IMR-90 (cell line): ENCODE measurements at places on chromosomes 1 and 21.

GRCh38 chr1:111582644-111583618, 36.7 kb upstream of the RAP1A start:
- DNase-seq: no peak

- peak; percentile 36 for DNase-seq
Measured at GRCh38 chr21:37101384-37101783, 28.3 kb downstream of the TTC3 start.

DNA sequence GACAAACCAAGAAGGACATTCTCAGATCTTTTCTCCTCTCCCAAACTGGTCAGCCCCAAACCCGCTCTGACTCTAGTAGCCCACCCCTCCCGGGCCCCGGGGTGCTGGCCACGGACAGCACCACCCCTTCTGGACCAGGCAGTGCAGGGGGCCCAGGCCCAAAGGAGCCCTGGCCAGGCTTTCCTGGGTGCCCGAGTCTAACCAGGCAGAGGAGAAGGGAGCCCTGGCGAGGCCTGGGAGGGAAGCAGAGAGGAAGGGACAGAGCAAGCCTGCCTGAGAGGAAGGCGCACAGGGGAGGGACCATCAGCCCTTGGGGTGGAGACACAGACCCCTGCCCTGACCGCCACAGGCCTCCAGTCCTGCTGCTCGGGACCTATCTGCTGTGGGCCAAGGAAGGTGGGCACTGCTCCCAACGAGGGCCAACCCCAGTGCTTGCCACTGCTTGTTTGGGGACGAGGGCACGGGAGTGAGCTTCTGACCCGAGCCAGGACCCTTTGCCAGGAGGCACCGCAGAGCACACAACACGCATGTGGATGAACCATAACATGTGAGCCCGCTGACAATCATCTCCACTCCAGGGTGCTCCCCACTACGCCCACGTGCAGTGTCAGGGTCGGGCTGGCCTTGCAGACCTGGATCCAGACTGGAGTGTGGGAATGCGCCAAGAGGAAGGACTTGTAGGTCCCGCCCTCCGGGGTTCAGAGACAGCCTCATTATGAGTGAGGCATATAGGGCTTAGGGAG, 57.6 kb downstream of the KCNAB2 start:
- DNase-seq: no peak

- no peak for DNase-seq
Measured at GRCh38 chr1:174761901-174762585, 237.7 kb upstream of the CACYBP start.

- no peak for DNase-seq
Measured at GRCh38 chr1:162560303-162561036, 1.1 kb upstream of the UAP1 start.

- DNase-seq: peak; percentile 83
Measured at GRCh38 chr21:27429710-27430341, 462.9 kb upstream of the ADAMTS5 start.

DNA sequence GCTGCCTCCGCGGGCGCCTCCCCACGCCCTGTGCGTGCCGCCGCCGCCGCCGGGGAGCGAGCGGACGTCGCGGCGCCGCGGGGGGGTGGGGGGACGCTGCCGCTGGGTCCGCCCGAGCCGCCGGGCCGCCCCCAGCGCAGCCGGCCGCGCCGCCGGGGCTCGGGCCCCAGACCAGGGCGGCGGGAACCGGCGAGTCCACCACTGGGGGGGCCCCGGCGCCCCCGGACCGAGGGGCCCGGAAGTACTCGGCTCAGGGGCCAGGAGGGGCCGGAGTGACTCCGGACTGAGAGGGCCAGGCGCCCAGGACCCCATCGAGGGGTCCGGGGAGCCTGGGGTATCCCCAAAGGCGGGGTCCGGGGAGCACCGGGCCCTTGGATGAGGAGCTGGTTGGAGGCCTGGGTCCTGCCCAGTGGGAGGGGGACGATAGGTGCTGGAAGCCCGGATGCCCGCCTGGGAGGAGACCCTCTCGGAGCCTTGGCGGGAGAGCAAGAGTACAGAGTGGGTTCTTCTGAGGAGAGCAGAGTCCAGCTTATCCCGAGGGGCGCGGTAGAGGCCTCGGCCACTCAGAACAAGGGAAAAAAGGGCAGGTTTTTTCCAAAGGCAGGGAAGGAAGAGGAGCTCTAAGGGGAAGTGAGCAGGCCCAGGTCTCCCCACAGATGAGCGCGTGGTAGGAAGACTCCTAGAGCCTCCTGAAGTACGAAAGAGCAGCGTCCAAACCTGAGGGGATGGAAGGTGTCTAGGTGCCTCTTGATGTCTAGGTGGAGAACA, 556 bp downstream of the GMEB1 start:
- DNase-seq: peak; percentile 33

- no peak for DNase-seq
Measured at GRCh38 chr1:54984131-54984842, 3.9 kb downstream of the TMEM61 start.

DNA sequence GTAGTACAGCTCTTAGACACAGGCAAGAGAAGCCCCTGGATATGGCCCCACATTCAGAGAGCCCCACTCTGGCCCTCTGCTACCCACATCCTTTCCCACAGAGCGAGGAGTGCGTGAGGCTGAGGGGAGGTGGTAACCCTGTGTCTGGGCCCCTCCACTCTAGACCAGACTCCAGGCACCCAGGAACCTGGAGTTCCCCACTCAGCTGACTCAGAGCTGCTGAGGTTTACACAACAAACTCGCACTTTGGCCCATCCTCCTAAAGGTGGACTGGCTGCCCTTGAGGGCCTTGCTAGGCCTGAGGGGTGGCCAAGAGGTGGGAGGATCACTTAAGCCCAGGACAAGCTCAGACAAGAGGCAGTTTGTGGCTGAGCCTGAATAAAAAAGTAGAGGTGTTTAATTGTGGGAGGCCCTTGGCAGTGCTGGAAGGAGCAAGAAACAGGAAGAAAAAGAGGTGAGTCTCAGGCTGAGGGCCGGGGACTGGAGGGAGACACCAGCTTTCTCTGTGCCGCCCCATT, 10.7 kb downstream of the MR1 start:
- peak; percentile 26 for DNase-seq

DNA sequence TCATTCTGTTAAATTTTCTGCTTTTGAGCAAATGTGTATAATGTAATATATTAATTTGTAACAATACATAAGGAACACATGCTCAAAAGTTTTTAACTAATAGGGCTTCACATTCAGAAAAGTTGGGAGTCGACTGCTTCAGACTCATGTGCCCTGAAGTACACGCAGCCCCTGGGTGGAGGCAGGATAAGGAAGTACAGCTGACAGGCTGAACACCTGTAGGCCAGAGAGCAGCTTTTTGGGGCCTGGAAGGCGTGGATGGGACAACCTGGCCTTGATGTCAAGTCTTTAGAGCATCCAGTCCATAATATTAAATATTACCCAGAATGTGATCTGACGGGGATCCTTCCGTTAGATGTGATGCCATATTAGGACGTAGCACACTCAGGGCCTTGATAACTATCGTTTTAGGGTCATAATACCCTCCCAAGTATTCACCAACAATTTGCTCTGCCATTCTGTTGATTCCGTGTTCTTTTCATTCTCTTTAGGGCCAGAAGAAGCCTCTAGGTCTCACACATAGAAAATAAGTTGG, 485.2 kb downstream of the SIPA1L2 start:
- DNase-seq: no peak

GRCh38 chr1:232440325-232441035, 189.5 kb downstream of the SIPA1L2 start:
- DNase-seq: no peak

DNA sequence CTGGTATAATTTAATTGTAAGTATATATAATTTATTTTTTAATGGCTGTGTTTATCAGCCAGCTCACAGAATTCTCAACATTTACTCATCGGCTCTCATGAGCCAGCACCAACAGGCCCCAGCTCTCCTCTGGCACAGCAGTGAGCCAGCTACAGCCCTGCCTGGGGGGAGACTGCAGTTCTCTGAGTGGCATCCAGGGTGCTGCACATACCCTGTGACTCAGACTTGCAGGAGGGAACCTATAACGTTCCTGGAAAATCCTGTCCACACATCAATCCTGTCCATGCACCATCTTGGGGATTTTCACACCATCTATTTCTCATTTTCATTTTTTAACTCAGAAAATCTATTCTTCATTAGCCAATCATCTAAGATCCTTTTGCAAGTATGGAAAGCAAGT, 36.5 kb downstream of the FHAD1 start:
- DNase-seq: peak; percentile 59

- peak; percentile 90 for DNase-seq
Measured at GRCh38 chr1:200317236-200317635, 92.6 kb downstream of the ZNF281 start.

GRCh38 chr1:234994436-234995295, 134.0 kb downstream of the TOMM20 start:
- DNase-seq: no peak

DNA sequence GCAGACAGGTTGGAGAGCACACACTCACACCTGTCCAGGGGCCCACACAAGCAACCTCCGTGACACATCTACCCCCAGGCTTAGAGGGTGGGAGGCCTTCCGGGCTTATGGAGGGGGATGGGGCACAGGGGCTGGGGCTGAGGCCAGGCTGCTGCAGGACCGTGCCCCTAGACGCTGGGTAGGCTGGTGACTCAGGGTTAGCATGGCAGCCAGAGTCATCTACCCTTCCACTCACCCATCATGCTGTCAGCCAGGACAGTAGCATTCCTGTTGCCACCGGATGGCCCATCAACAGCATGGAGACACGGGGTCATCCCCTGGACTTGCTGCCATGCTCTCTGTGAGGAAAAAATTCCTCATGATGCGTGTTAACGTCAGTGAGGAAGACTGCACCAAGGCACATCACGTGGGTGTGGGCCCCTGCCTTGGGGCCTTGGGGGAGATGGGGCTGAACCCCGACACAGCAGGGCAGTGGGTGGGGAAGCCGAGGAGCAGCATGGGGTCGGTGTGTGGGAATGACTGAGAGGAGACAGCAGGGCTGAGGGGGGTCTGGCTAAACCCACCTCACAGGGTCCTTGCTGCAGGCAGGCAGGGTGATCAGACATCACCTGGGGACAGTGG, 52.8 kb downstream of the WNT9A start:
- no peak for DNase-seq

DNA sequence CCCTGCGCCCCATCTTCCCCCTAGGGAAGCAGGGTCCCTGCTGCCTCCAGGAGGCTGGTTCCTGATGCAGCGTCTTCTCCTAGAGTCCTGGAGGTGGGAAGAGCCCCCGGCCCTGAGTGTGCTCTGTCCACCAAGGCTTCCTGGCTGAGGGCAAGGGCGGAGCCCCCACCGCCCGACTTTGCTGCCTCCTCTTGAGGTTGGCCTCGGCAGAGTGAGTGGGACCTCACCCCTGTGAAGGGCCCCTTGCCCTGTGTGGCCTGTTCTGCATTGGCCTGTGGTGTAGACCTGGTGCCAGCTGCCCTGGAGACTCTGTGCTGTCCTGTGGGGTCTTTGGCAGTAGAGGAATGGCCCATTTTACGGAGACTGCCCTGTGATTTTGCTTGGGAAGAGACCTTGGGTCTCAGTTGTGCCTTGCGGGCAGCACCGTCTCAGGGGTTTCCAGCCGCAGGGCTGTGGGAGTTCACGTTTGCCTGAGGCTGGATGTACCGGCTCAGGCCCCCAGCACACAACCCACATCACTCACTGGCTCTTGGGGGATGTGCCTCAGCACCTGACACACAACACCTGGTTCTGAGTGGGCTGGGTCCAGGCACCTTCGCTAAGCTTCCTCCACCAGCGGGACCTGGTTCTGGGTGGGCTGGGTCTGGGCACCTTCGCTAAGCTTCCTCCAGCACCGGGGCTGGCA, 73.6 kb downstream of the SKI start:
- no peak for DNase-seq

DNA sequence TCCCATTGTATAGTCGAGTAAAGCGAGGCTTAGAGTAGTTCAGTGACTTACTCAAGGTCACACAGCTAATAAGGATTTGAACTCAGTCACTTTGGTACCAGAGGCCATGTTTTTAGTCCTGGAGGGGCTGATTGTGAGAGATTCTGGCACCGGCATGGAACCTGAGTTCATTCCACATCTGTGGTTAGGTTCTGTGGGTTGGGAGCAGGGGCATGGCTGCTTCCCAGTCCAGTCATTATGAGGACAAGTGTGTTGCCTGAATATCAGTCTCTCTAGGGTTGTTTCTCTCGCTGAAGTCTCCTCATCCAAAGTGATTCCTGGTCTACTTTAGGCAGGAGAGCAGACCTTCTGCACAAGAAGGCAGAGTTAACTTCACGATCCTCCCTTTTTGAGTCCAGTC, 90.6 kb downstream of the C1orf94 start:
- no peak for DNase-seq

DNA sequence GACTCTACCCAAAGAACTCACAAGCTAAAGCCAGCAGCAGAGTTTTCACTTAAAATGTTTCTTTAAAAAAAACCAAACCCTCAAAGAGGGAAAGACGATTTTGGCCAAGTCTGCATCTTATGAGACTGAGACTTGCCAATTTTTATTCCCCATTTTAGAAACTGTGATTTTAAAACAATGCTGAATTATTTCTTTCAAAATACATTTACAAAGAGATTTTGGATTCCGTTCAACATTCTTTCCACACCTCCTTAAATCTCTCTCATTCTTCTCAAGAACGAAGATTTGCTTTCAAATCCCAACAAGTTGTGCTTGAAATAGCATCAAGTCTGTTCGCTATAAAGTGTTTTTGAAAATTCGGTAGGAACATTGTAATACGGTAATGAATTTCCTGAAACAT, 133.9 kb upstream of the VANGL1 start:
- no peak for DNase-seq

DNA sequence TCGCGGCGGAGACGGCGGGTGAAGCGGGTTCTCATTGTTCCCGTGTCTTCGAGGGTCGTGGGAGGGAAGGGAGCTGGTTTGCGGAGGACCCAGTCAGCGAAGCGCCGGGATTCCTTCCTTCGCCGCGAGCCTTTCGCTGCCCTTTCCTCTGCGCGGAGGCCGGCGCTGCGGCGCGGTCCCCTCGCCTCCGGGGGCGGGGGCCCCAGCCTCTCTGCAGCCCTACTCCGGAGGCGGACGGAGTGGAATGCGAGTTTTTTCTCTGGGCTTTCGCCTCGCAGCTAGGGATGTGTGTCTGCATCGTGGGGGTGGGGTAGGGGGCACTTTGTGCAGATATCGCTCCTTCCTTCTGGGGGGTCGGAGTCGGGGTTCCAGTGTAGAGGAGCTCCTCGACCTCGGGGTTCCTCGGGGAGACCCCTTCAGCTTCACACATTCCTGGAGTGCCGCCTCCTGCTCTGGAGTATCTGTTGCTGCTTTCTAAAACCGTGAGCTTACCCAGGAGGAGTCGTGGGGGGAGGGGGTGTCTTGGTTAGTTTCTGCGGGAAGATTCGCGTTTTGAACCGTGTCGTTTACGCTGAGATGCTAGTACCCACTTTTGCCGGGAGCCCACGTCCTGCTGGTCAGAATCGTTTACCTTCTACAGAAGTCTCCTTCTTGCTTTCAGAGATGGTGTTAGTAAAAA, 595 bp downstream of the RNF2 start:
- peak; percentile 31 for DNase-seq

DNA sequence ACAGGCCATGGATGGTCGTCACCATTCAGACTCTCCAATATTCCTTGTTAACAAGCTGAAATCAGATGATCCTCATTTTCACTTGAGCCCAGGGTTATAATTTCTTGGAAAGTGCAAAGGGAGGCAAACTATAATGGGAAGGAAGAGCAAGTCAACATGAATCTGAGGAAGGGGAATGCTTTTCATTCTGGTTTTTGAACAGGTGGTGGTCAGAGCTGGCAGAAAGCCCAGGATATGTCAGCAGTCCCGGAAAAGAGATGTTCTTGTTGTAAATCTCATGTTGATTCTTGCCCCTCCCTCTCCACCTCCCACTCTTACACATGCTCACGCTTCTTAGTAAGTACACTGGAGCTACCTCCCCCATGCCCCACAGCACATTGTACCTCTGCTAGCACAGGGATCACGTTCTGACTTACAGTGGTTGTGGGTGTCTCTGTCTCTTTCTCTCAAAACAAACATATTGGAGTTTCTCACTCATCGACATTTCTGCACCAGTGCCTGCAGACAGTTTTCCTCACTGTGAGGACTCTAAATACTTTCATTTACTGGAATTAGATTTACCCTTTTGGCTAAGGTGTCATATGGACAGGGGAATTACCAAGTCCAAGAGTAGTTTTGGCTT, 77.6 kb downstream of the XCL2 start:
- DNase-seq: peak; percentile 46
